ENCODE measurements at places on chromosomes 16 and 17.
A peak's percentile ranks its signal among the peaks of the same experiment; 100 is the strongest.

- no peak for DNase-seq
Observed at GRCh38 chr17:62800585-62800984, 7.5 kb downstream of the MARCHF10 start.

DNA sequence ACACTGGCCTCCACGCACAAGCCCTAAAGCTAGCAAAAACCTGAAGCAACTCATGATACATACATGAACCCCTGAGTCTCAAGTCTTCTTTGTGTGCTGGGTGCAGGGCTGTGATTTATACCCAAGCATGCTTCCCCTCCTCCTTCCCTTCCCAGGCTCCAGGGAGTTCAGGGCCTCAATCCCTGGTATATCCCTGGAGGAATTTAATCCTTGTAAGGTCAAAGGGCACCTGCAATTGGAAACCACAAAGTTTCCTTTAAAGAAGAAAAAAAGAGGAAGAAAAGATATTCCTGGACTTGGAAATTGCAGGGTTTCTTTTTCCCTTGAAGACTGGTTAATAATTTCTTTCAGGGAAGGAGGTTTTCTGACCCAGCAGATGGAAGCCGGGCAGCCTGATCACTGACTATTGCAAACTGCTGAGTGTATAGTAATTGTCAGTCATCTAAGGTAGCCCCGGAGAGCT, 182.3 kb downstream of the AATF start:
- DNase-seq = no peak

GRCh38 chr17:63842173-63842539, 329 bp downstream of the SMARCD2 start:
- no peak for DNase-seq

DNA sequence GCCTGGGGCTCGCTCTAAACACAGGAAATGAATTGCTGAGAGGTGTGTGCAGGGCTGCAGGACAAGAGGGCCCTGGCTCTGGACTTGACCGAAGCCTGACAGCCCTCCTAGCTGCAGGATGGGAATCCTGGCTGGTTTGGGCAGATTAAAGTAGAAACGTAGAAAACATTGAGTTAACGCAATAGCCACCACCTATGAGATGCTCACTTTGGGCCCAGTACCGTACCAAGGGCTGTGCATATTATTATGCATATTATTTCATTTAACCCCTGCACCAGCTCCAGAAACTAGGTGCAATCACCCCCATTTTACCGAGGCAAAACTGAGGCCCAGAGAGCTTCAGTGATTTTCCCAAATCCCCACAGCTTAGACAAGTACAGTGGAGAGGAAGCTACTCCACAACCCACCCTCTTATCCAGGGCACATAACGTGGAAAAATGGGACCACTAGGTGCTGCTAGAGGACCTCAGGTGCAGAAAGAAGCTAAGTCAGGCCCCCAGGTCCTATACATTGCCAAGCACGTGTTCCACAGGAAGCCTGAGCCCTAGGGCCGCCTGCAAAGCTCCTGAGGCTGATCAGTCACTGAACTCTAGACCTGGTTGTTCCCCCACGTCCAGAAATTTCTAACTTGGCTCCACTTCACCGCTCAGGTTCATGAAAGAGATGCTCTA, 79.2 kb downstream of the MYH11 start:
- DNase-seq = peak; percentile 71

GRCh38 chr16:62035115-62036092, 834 bp downstream of the CDH8 start:
- DNase-seq = no peak

DNA sequence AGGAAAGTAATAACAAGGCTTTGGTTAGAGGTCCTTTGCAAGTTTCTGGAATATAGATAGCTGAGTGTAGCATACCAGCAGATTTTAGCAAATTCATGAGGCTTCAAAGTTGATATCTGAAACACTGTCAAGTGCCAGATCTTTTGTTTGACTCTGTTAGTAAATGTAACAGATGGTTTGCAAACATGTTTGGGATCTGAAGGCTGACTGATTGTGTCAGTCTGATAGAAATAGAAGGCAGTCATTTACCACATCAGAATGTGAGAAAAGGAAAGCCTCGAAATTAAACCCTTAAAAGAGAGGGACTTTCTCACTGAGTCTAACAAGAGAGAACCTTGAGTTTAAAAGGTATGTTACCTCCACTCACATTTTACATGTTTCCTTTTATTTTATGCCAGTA, 371.5 kb downstream of the KIF2B start:
- no peak for DNase-seq

DNA sequence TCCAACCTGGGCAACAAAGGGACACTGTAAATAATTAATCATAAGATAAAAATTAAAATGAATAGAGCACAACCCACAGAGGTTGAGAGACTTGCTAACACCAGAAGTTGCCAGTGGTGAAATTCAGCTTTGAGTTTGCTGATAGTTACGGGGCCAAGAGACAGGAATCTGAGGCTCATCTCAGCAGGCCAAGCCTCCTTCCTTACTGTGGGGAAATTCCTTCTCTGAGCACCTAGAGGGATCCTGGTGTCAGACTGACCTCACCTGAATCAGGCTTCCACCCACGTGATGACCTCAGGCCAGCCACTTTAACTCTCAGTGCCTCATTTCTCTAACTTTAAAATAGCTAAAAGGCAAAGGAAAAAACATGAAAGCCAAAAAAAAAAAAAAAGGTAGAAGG, 4.7 kb downstream of the ABAT start:
- no peak for DNase-seq

DNA sequence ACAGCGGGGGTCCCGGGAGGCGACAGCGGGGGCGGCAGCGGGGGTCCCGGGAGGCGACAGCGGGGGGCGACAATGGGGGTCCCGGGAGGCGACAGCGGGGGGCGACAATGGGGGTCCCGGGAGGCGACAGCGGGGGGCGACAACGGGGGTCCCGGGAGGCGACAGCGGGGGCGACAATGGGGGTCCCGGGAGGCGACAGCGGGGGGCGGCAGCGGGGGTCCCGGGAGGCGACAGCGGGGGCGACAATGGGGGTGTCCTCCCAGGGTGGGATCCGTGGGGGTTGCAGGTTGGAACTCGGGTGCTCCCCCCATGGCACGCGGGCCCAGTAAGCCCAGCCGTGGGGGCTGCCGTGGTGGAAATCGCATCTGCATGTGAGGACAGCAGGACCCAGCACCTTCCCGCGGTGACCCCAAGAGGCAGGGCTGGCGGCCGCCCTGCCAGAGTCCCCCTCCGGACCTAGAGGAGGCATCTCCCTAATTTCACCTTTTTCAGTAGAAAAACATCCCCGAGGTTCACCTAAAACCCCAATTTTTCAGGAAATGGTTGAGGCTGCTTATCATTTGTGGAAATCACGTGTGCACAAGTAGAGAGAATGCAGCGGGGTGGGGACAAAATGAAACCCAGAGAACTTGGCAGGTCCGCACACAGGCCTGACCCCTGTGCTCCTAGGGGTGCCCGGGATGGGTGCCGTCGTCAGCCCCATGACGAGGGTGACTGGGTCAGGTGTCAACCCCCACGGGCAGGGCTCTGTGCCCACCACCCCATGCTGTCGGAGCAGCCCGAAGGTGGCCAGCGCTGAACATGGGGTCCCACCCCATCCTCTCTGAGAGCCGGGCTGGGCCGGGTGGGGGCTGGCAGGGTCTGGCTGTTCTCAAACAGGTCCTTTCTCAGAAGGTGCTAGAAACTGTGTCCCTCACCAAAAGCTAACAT, 10.5 kb upstream of the METRNL start:
- no peak for DNase-seq

GRCh38 chr16:28845761-28846079, 428 bp downstream of the TUFM start:
- no peak for DNase-seq

- no peak for DNase-seq
Observed at GRCh38 chr17:586920-587685, 127.5 kb downstream of the VPS53 start.

GRCh38 chr16:25155553-25156460, 44.3 kb downstream of the LCMT1 start:
- no peak for DNase-seq

- no peak for DNase-seq
Observed at GRCh38 chr16:89197633-89198416, 2.5 kb downstream of the SLC22A31 start.

DNA sequence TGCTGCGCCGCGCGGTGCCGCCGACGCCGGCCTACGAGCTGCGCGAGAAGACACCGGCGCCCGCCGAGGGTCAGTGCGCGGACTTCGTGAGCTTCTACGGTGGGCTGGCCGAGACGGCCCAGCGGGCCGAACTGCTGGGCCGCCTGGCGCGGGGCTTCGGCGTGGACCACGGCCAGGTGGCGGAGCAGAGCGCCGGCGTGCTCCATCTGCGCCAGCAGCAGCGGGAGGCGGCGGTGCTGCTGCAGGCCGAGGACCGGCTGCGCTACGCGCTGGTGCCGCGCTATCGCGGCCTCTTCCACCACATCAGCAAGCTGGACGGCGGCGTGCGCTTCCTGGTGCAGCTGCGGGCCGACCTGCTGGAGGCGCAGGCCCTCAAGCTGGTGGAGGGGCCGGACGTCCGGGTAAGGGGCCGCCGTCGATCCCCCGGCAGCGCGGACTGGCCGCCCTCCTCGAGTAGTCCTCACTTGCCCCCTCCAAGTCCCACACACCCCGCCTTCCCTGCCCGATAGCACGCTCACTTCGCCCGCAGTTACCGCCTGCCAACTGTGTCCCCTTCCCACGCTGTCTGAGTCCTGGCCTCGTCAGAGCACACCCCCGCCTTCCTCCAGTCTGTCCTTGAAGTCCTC, 470 bp downstream of the MLYCD start:
- no peak for DNase-seq

DNA sequence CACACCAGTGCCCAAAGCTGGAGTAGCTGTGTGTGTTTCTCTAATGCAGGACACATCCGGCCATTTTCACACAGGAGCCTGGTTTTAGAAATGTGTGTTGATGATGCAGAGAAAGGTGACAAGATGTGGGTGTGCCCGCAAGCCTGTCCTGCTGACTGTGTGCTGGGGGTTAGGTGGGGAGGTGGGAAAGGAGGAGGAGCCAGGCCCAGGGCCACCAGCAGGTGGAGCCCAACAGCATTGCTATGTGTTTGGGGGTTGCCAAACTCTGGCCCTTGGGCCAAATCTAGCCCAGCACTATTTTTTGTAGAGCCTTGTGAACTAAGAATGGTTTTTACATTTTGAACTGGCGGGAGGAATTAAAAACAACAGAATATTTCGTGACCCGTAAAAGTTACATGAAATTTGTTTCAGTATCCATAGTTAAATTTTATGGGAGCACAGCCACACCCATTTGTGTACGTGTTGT, 61.7 kb upstream of the LGALS9 start:
- DNase-seq = peak; percentile 12

DNA sequence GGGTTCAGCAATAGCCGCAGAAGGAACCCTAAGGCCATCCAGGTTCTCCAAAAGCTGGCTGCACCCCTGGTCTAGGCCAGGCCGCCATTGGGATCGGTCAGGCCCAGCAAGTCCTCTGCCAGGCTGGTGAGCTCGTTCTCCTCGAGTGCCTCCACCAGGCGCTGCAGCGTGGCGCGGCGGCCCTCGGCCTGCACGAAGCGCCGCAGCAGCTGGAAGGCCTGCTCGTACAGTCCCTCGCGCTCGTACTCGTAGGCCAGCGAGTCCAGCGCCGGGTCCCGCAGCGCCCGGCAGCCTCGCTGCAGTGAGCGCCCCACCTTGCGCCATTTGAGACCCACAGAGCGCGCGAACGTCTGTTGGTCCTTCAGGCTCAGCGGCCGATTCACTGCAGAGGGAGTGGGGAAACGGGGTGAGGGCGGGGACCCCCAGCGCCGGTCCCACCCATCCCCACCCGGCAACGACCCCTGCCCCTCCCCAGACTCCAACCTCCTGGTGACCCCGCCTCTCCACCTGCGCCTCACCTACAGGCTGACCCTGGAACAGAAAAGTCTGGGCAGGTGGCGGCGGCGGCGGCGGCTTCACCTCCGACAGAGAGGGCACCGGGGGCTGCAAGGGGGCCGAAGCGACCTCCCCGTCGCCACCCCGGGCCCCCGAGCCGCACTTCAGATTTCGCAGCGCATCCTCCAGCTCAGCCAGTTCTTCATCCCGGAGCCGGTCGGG, 3.9 kb upstream of the B3GNT9 start:
- DNase-seq = no peak

DNA sequence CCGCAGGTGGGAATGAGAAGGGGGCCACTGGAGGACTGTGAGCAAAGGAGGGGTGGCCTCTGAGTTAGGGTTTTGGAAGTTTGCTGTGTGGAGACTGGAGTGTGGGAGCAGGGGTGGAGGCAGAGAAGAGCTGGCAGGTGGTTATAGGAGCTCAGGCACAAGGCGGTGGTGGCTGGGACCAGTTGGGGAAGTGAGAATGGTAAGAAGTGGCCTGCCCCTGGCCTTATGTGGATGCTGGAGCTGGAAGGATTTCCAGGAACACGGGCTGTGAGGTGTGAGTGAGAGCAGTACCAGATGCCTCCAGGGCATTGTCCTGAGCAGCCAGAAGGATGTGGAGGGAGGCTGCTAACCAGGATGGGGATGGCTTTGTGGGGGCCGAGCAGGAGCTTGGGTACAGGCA, 277.2 kb downstream of the SNX29 start:
- DNase-seq = no peak

GRCh38 chr16:88613-89012, 10.6 kb downstream of the MPG start:
- DNase-seq = no peak

GRCh38 chr16:8178271-8178670, 412.0 kb downstream of the TMEM114 start:
- DNase-seq = no peak

Data from GDM1 (cell line).